ENCODE measurements at places on chromosomes 2 and 18. TPM values are rescaled to one million over a fixed set of nuclear protein-coding genes. Genes with fewer than 3 reads are reported as not detected.

DNA sequence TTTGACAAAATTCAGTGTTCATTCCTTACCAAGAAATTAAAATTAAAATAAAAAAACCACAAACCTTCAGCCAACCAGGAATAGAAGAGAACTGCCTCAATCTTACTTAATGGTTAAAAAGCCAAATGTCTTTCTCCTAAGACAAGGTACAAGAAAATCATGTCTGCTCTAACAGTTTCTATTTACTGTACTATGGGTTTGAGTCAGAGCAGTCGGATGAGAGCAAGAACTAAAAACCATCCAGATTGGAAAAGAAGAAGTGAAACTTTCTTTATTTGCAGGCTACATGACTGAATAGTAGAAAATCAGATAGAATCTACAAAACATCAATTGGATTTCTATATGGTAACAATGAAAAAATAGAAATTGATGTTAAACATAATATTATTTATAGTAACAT, 555.5 kb upstream of the TNP1 start:
- no peak for DNase-seq

Gene PDE11A
- not detected for total RNA-seq

Gene DUSP19
- 1.4 TPM for total RNA-seq

GRCh38 chr18:23336101-23336500, 117.0 kb upstream of the RIOK3 start:
- DNase-seq: peak; percentile 81

Gene PLB1
- 1.6 TPM for total RNA-seq

Gene IL1R2
- total RNA-seq: not detected

DNA sequence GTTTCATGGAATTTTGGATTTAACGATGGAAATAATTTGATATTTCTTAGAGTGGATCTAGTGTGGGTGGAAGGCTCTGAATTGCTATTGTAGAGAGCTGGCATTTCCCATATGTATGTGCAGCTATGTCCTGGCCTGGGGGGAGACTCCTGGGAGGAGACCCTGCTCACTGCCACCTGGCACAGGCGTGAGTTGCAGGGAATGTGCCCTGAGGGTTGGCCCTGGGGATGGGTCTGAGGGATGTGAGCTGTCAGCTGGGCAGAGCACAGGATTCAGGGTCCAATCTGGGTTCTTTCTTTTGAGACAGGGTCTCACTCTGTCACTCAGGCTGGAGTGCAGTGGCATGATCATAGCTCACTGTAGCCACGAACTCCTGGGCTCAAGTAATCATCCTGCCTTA, 120.2 kb downstream of the CLIP4 start:
- DNase-seq: no peak

DNA sequence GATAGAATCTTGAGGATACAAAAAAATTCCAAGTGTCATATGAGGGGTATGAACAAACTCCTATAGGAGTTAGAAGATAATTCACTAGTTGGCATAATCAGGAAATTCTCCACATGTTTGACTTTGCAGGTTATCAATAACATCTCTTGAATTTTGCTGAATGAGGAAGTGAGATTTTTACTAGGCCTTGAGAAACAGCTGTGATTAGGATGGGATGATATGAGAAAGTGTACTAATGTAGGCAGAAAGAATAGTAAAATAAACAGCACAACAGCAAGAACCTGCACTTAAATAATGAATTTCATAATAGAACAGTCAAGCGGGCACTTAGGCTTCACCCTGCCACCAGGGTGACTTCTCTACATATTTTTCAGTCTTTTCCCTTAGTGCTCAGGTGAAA, 570.8 kb upstream of the CRIM1 start:
- no peak for DNase-seq

Gene BARD1
- total RNA-seq: 4.7 TPM

- no peak for DNase-seq
Observed at GRCh38 chr2:20525041-20526035, 78.5 kb downstream of the RHOB start.

DNA sequence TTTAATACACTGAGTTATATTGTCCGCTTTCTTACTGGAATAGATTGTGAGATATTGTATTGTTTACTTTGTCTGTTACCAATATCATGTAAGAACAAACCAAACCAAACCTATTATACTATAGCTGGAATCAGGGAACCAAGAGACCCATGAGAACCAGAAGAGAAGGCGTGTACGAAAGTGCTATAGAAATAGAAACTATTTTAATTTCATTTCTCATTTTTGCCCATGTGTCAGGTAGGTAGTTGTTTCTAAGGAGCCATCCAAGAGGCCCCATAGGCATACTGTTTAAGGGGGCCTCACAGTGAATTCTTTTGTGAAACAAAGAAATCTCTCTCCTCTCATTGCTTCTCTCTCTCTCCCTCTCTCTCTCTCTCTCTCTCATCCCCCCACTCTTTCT, 363.6 kb downstream of the RNF144A start:
- no peak for DNase-seq

Gene ANKRD36
- total RNA-seq: 21.2 TPM

GRCh38 chr2:220334210-220334609, 706.8 kb downstream of the SLC4A3 start:
- DNase-seq: no peak

Gene ARHGAP28
- total RNA-seq: 16.5 TPM

GRCh38 chr2:138596403-138596802, 94.8 kb downstream of the SPOPL start:
- DNase-seq: no peak

Gene CLIP4
- total RNA-seq: 17.5 TPM

DNA sequence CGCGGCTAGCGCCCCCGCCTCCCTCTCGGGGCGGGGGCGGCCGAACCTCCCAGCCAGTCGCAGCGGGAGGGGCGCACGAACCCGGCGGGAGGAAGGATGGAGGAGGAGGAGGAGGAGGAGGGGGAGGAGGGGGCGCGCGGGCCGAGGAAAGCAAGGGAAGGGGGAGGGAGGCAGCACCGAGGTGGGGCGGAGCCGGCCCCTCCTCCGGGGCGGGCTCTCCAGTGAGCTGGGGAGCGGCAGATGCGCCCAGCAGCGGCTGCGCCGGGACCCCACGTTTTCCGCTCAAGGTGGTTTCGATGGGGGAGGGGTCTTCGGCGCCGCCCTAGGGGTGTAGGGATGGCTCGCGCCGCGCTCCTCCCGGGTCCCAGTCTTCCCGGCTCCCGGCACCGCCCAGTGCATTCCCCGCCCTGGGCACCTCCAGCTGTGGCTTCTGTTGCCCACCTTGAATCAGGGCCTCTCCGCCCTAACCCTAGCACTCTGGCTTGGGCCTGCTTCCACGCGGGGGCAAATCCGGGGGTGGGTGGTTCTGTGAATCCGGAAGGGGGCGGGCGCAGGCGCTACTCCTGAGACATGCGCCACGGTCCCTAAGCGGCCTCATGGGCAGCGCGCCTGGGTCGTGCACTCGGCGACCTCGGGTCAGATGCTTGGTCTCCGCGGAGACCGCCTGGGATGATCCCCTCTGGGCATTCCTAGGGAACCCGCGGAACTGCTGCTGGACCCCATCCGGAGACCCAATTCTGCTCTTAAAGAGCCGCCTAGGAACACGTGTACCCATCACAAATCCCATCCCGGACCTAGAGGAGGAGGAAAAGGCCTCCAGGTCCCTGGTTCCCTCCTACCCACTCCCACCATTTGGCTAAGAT, at the start of gene FBXO41:
FBXO41 (minus strand) TSS at position 183 of the 863 bp plus-strand sequence. CDS start 14,848 bp downstream, outside the sequence.
- no peak for DNase-seq

Gene CHRNA1
- total RNA-seq: 1.9 TPM

- DNase-seq: no peak
Observed at GRCh38 chr2:233449081-233449901, 95.0 kb downstream of the DGKD start.

Gene KLF7
- total RNA-seq: 30.6 TPM

- DNase-seq: no peak
Observed at GRCh38 chr2:99842451-99842850, 299.9 kb downstream of the AFF3 start.

DNA sequence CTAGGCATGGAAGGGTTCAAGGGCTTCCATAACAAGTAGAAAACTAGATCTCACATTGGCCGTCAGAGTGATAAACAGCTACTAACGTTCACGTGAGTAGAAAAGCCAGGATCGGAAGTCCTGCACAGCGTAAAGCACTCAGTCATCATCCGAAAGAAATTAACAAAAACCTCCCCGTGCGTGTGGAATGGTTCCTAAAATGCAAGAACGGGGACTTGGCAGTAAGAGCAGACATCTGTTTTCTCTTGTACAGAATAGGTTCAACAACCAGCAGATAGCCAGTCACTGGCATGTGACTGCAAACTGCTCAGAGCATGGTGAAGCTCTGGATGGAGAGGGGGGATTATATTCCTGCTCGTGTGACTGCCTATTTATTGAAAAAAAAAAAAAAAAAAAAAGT, 106.9 kb upstream of the ITGB6 start:
- no peak for DNase-seq

DNA sequence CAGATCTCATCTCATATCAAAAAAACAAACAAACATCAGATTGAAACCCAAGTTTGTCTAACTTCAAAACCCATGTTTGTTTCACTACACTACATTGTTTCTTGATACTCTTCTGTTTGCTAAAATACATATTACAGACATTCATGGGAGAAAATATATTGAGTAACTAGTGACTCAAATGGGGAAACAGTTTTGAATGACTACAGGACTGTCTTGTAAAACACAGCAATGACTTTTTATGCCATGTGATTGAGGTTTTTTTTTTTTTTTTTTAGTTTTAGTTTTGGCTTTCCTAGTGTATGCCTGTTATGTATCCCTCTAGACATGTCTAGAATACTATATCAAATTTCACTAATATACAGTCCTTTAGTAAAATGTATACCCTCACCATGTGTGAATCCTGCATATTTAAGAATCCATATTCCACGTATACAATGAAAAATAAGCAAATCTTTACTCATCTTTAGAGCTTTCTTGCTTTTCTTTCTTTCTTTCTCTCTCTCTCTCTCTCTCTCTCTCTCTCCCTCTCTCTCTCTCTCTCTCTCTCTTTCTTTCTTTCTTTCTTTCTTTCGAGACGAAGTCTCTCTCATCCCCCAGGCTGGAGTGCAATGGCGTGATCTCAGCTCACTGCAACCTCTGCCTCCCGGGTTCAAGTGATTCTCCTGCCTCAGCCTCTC, 46.6 kb upstream of the SERTAD2 start:
- DNase-seq: no peak

Gene NT5C1B
- total RNA-seq: not detected

GRCh38 chr2:28349546-28350165, 43.0 kb upstream of the FOSL2 start:
- no peak for DNase-seq

GRCh38 chr2:237735798-237736197, 62.8 kb upstream of the RBM44 start:
- no peak for DNase-seq

GRCh38 chr18:2573408-2573807, 2.1 kb downstream of the NDC80 start:
- no peak for DNase-seq

DNA sequence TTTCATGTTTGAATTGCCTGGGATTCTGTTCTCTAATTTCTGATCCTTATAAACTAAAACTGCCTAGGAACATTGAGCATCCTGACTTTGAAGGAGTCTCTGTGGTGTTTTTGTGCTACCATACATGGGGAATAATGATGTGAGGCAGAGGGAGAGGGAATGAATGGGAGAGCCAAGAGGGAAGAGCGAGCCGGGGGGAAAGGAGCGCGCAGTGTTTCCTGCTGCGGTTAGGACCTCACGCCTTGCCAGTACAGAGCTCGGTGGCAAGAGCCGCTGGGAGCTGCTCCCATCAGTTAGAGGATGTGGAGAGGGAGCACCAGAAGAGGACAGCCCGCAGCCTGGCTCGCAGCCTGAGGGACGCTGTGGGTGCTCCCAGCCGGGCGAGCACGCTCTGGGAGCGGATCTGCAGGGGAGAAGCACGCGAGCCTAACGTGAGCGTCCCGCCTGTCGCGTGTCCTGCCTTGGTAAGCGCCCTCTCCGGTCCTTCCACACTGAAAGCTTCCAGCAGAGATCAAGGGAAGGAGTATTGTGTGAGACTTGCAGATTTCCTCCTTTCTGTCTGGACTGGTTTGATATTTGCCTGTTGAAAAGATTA, 114.7 kb downstream of the FAM210A start:
- DNase-seq: no peak

Gene TMEM37
- 5.5 TPM for total RNA-seq

DNA sequence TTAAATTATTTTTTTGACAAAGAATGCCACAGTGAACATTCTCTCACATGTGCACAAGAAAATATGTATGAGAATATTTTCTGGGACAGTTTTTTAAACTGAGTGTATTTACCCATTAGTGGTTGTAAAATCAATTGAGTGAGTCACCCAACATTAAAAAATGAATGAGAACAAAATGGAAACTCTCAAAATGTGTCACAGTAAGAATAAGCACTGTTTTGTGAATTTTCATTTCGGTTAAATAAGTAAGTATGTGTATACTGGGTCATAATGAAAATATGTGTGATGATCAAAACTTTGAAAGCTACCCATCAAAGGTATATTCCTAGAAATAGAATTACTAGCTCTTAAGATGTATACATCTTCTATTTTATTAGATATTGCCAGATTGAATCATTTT, 11.6 kb downstream of the BABAM2 start:
- DNase-seq: no peak

Gene C1QL2
- total RNA-seq: not detected

DNA sequence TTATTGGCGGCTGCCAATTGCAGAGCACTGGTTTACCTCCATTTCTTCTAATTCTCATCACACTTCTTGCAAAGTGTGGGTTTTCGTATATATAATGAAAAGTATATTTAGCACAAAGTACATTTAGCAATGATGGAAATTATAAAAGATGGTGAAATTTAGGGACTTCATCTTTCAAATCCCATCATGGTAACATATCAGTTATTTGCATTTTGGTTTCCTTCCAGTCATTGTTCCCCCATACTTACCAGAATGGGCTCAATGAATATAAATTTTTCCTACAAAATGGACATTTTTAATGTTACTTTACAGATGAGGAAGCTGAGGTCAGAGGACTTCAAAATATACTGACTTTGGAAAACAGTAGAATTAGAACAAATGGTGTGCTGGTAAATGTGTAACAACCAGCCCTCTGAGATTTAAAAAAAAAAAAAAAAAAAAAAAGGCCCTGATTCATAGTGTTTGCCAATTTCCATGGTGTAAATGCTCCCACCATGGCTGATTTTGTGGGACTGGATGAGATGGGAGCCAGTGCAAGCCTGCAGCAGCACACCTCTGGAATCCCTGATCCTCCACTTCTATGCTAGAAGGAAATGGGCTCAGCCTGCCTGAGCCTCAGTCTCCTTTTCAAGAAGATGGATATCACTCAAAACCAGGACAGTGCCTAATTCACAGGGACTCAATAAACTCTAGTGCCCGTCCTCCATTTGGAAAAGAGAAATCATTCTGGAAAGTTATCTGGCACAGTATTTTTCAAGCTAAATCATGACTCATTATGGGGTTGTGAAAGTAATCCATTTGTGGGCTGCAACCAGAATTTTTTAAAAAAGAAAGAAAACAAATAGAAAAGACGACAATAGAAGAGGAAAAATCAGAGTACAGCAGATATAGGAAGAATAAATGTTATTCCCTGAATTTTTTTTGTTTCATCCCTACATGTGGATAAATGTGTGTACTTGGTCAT, 34.0 kb downstream of the LBH start:
- DNase-seq: no peak

DNA sequence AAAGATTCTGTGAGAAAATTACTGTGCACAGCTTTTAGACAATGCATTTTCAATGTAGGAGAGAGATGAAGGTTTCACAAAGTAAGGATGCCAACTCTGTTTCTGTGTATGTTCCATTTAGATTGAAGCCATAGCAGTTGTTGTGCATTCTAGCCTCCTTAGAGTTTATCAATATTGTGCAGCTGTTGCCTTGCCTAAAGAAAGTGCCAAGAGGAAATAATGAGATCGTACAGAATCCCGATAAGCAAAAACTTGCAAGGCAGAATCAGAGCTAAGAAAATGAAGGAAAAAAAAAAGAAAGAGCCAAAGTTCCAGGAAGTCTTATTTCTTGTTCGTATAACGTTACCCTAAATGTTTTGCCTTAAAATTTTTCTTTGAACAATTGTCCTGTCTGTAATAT, 965.0 kb downstream of the DCDC2C start:
- DNase-seq: no peak

Gene MRPL44
- 36.1 TPM for total RNA-seq

All from glomerular endothelial cell (primary cell).